Mammary microvascular endothelial cell (primary cell): ENCODE measurements at places on chromosomes 4 and X. TPM values are rescaled to one million over a fixed set of nuclear protein-coding genes. Genes with fewer than 3 reads are reported as not detected.

The ADGRG2 gene
- not detected in 2 replicates for total RNA-seq

The FREM3 gene
- 0.20 and 0.25 TPM in 2 replicates for total RNA-seq

The CXorf49 gene
- not detected in 2 replicates for total RNA-seq

The HSFX4 gene
- not detected in 2 replicates for total RNA-seq

The RTL3 gene
- 0.20 TPM in 2 replicates for total RNA-seq

The ATP8A1 gene
- total RNA-seq: 3.1 and 4.0 TPM in 2 replicates

The PPEF2 gene
- not detected in 2 replicates for total RNA-seq

The MAGED2 gene
- total RNA-seq: 120 and 125 TPM in 2 replicates

The UGT2B11 gene
- total RNA-seq: not detected in 2 replicates

The MAGEA12 gene
- total RNA-seq: not detected in 2 replicates

The CLIC2 gene
- 6.9 and 9.5 TPM in 2 replicates for total RNA-seq

The RPS6KA6 gene
- 0.13 and 0.15 TPM in 2 replicates for total RNA-seq

The SH3TC1 gene
- 83.9 and 89.1 TPM in 2 replicates for total RNA-seq

The GIMD1 gene
- total RNA-seq: not detected in 2 replicates

The ADH1B gene
- total RNA-seq: not detected in 2 replicates

The NXF2B gene
- not detected in 2 replicates for total RNA-seq

The HTR2C gene
- total RNA-seq: not detected in 2 replicates

The TAF7L gene
- 1.00 and 1.1 TPM in 2 replicates for total RNA-seq

The SAGE1 gene
- total RNA-seq: not detected in 2 replicates

The CT55 gene
- not detected in 2 replicates for total RNA-seq

The HS3ST1 gene
- total RNA-seq: 0.98 and 5.0 TPM in 2 replicates

The MAOB gene
- total RNA-seq: not detected in 2 replicates

The TMPRSS11F gene
- not detected in 2 replicates for total RNA-seq

The TEX13B gene
- total RNA-seq: not detected in 2 replicates

The EXOC1L gene
- total RNA-seq: not detected in 2 replicates

The ETDA gene
- total RNA-seq: not detected in 2 replicates
